Suprapubic skin (tissue), 4 donors: ENCODE measurements at places on chromosomes 11 and 22. TPM values are rescaled to one million over a fixed set of nuclear protein-coding genes. Genes with fewer than 3 reads are reported as not detected.

Gene GVQW3
- 2.5 TPM for total RNA-seq

GRCh38 chr11:94224078-94224477, 80.3 kb upstream of the IZUMO1R start:
- no peak overlapping the region for H3K4me3 ChIP-seq
- H3K27ac ChIP-seq: no peak overlapping the region
- no peaks in the 10 kb centered on the region for H3K36me3 ChIP-seq
- no peaks in the 10 kb centered on the region for H3K27me3 ChIP-seq
- no peak for DNase-seq
- H3K4me1 ChIP-seq: no peaks in the 10 kb centered on the region

DNA sequence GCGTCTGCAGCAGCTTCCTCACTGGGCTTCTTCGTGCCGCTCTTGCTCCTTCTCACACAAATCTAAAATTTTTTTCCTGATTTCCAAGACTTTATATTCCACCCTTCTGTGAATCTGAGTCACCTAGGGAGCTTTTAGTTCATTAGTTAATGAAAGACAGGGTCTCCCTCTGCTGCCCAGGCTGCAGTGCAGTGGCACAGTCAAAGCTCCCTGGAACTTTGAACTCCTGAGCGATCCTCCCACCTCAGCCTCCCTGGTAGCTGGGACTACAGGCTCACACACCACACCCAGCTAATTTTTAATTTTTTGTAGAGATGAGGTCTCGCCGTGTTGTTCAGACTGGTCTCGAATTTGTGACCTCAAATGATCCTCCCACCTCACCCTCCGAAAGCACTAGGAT, 116.9 kb downstream of the ATXN10 start:
- H3K4me1 ChIP-seq: peaks cover 7% of the 10 kb centered on the region
- H3K4me3 ChIP-seq: no peak overlapping the region
- H3K27me3 ChIP-seq: no peaks in the 10 kb centered on the region

- no peaks in the 10 kb centered on the region for H3K27me3 ChIP-seq
- no peak overlapping the region for H3K4me3 ChIP-seq
- DNase-seq: no peak
Measured at GRCh38 chr11:102523189-102523570, 7.4 kb downstream of the MMP7 start.
